Stimulated activated CD8-positive, alpha-beta memory T cell treated with anti-CD3 and anti-CD28 coated beads, Interleukin-15, amount 100 ng/mL, for 24 hours (primary cell): ENCODE measurements at places on chromosomes 2 and 18.

- no peak for DNase-seq
Measured at GRCh38 chr2:179770029-179770428, 91.4 kb downstream of the ZNF385B start.

GRCh38 chr18:8499810-8500675 lies 109.2 kb upstream of the RAB12 start:
- no peak for DNase-seq

DNA sequence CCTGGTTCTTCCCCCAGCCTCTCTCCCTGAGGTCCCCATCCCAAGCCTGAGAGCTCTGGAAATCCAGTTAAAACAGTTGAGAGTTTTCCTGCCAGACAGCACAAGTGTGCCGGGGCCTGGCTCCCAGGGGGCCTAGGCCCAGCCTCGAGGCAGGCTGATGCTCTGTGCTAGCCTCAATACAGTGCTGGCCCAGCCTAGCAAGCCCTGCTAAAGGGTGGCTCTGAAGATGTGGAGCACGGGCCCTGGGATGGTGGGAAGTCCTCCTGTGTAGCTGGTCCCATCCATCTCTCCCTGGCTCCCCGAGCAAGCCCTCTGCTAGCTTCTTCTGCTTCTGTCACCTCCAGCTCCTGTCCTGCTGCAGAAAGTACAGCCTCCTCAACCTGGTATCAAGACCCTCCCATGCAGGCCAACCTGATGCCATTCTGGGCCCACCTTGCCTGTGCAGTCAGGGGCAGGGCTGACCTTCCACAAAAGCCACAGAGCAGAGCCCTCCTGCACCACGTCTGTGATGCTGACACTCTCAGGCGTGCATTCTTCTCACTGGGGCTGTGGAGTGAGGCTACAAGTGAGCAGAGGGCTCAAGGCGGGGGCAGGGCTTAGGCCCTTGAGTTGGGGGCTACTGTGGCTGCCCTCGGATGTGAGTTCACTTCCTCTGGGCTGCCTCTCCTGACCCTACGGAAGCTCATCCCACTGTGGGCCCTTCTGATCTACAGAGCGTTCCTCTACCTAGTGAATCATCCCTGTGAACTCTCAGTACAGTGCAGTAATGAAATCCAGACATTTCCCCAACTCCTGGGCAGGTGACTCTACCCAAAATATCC lies 60.1 kb upstream of the LAPTM4A start:
- no peak for DNase-seq

DNA sequence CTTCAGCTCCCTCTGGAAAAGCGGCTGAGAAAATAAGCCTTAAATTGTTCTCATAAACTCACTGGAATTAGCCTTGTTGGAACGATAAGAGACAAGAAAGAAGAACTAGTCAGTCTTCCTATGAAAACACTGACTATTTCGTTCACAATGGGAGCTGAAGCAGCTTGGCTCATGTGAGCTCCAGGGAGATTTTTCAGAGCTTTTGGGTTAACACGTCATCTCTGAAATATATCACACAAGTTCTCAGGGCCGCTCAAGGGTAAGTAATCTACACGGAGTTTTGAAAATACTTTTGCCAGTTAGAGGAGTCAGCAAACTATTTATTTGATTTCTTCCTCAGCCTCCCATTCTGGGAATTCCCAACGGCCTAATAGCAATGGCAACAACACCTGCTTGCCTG lies 316.2 kb upstream of the MGAT5 start:
- DNase-seq, result no peak

GRCh38 chr2:142938240-142938639 lies 60.8 kb downstream of the KYNU start:
- no peak for DNase-seq

- DNase-seq, result no peak
Measured at GRCh38 chr2:210303498-210303897, 11.5 kb downstream of the MYL1 start.

DNA sequence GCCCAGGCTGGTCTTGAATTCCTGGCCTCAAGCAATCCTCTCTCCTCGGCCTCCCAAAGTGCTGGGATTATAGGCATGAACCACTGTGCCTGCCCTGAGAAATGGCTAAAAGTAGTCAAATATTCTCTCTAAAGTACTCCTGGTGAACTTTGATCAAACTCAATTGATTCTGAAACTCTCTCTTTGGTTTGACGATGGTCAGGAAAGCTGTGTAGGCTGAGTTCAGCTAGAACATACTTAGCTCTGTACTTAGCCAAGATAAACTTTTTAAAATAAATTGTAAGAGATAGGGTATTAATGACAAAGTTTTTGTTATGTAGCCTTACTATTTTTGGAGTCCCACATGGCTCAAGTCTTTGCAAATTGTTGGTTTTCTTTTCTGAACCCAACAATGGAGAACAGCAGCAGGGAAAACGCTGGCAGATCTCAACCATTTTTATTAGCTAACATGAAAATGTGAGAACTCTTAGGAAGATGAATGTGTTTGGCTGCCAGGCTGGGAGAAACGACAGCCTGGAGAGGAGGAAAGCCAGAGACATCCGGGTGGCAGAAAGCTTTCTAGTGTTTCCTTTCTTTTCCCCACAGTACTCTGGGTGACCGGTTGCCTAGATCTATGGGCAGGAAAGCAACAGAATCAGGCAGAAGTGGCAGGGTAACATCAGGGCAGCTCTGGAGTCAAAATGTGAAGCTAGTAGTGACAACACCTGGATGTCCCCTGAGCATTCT lies 193.0 kb upstream of the LHCGR start:
- DNase-seq, result no peak

- DNase-seq, result no peak
Measured at GRCh38 chr2:233270366-233270765, 18.9 kb downstream of the ATG16L1 start.

DNA sequence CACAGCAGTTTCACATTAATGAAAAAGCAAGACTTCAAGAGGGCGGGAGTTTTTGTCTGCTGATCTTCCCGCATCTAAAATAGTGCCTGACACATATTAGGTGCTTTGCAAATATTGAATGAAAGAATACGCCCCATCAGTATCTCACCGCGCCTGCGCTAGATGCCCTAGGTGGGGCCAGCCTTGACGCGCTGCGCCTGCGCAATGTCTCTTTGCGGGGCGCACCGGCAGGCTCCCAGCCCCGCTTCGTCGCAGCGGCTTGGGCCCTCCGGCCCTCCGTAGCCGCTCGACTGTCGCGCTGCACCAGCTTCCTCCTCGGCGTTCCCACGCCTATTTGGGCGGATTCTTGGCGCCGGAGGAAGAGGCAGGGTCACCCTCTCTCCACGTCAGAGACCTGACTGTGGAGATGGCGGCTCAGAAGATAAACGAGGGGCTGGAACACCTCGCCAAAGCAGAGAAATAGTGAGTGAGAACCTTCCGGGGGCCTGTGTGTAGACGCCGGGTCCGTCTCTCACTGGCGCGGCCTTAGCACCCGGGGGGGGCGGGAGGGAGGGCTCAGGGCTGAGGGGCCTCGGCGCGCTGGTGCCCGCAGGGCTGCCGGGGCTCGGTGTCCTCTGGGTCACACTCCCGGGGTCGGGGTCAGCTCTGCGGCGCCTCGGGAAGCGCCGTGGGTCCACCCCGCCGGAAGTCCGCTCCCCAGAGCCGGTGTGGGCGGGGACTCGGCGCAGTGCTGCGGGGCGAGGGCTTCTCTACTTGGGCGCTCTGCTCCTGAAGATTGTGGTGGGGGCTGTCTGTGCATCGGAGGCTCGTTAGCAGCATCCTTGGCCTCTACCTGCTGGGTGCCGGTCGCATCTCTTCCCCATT lies at the start of gene NAPG:
Gene NAPG, plus strand, starts transcription at position 331 of the 864 bp plus-strand sequence. Its CDS starts 76 bp downstream, at position 407.
- peak; percentile 69 for DNase-seq

- no peak for DNase-seq
Measured at GRCh38 chr2:191617575-191617974, 60.4 kb upstream of the NABP1 start.

DNA sequence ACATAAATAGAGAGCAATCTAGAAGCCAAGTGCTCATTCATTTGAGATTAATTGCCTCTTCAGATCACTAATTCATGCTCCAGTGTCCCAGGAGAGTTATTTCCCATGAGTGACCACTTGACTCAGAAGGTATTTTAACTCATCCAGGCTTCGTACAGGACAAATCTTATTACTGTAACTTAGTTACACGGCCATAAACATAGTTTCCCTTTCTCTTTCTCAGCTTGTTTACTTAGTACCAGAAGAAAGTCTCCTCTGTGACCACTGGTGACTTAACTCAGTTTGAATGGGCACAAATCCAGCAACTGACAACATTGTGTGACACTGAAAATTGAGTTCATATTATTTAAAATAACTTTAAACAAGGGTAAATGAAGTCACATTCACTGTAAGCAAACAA lies 25.3 kb downstream of the MMADHC start:
- no peak for DNase-seq

DNA sequence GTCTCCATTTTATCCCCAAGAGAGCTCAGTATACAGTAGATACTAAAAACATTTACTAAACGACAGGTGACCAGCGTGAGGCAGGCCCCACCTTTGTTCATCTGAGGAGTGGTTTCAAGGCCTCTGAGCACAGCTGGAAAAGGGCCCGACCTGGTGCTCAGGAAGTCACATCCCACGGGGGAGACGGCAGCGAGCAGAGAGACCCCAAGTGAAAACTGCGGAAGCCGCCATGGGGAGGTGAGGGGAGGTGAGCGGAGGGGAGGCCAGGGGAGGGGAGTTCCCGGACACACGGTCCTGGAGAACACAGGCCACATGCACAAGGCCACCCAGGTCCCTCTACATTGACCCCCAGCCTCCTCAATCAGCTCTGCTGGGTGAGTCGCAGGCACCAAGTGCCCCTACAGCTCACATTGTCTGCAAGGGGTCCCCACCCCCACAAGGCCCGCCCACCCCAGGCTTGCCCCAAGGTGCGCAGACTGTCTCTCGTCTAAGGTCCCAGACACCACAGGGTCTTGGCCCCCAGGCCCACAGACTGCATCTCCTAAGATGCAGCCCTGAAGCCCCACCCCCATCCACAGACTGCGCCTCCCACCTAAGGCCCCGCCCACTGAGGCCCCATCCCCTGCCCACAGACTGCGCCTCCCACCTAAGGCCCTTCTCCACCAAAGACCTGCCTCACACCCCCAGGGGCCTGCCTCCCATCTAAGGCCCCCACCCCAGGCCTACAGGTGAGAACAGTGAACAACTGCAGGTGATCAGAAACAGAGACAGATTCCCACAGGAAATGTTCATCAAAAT lies 19.1 kb downstream of the PARD6G start:
- DNase-seq, result no peak

GRCh38 chr2:233477548-233478433 lies 88.8 kb downstream of the USP40 start:
- DNase-seq, result no peak

GRCh38 chr2:96881349-96882195 lies 11.7 kb upstream of the SEMA4C start:
- no peak for DNase-seq

GRCh38 chr18:77551055-77551454 lies 301.4 kb downstream of the GALR1 start:
- DNase-seq, result no peak

- DNase-seq, result no peak
Measured at GRCh38 chr18:73908323-73908722, 239.3 kb downstream of the FBXO15 start.

- DNase-seq, result no peak
Measured at GRCh38 chr2:167626301-167626700, 621.1 kb downstream of the STK39 start.

DNA sequence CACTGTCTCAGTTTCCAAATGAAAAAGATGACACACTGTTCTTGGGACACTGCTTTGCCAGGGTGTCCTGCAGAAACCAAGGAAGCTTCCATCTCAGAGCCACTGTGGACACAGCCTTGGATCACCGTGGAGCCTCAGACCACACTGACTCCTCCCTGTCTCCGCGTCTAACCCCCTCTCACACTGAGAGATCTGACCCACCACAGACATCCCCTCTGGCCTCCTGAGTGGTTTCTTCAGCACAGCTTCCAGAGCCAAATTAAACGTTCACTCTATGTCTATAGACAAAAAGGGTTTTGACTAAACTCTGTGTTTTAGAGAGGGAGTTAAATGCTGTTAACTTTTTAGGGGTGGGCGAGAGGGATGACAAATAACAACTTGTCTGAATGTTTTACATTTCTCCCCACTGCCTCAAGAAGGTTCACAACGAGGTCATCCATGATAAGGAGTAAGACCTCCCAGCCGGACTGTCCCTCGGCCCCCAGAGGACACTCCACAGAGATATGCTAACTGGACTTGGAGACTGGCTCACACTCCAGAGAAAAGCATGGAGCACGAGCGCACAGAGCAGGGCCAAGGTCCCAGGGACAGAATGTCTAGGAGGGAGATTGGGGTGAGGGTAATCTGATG lies 113.4 kb upstream of the PKDCC start:
- DNase-seq, result no peak

DNA sequence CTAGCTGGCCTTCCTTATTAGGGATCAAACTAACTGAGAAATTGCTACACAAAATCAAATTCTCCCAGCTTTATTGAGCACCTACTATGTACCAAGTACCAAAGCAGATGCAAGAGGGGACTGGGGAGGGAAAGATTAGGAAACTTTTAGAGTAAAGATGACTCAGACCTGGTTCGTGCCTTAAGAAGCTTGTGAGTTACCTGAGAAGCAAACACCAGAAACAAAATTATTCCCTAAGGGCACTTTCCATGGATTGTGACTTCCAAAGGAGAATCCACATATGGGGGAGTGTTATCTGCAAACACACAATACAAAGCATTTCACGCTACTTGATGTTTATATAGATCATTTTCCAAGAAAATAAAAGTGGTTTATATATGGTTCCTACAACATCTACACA lies 326.9 kb upstream of the HNRNPA3 start:
- no peak for DNase-seq
